Anterior cingulate cortex (tissue), 58 donors: ENCODE measurements at places on chromosomes 4 and X.

- no peak for DNase-seq
These were observed 29.5 kb downstream of the ABLIM2 start for GRCh38 chr4:8129136-8129535.

DNA sequence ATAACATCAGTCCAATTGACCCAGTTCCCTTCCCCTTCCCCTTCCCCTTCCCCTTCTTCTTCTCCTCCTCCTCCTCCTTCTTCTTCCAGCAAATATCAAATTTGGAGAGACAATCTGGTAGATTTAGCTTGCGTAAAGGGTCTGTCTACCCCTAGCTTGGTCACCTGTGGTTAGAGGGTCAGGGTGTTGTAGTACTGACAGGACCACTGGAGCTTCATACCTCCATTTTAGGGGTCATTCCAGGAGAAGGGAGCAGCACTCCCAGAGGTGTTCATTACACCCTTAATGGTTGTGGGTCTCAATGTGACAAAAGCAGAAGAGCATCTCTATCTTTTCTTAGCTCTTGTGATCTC, 3.7 kb upstream of the FGB start:
- DNase-seq = no peak

DNA sequence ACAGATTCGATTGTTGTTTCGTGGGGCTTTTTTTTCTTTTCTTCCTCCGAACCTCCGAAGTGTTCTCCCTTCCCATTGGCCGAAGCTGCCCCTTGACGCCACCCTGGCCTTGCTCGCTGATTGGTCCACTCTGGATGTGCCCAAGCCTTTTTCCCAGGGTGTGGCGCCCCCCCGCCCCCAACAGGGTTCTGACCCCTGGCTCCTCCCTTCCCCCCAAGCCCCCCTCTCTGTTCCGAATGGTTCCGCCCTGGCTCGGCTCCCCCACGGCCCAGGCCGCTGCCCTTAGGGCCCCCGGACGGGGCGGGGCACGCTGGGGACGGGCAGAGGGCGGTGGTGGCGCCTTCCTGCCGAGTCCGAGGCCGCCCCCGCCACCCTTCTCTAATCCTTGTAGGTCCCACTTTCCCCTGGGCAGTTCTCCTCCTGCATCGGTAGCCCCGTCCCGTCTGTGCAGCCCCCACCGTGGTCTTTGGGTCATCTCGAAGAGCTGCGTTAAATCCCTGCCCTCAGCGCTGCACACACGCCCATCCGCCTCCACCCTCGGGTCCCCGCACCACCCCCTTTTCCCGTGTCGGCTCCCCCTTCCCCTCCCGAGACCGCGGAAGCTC, 25.5 kb downstream of the UTP14A start:
- DNase-seq = peak; percentile 74

DNA sequence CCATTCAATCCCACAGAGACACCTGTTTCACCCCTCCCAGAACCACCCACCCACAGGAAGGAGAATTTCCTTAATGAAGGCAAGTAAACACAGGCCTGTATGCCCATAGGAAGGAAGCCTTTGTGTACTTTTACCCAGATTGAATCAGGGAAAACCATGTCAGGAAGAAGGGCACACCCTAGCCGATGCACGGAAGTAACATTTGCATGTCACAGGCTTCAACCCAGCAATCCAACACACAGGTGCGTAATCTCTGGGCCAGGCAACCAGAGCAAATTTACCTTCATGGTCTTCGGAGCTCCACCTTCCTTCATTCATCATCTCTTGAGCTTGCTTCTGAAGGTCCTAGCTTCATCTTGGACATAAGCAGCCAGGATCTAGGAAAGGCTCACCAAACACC, 206.3 kb downstream of the SHROOM3 start:
- no peak for DNase-seq

DNA sequence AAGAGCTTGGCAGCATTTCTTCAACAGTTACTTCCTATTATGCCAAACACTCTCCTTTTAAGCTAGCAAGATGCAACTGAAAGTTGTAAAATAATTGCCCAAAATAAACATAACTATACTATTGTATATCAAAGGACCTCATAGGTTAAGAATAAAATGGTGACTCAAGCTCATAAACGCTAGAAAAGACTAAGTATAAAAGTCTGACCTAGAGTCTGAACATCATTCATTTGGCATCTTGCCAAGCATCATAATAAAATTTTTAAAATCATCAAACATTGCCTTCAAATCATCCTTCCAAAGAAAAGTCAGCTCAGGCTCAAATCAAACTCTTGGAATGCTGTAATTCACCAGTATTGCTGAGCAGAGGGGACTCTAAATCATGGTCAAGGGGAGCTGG, 281.2 kb downstream of the QDPR start:
- no peak for DNase-seq

DNA sequence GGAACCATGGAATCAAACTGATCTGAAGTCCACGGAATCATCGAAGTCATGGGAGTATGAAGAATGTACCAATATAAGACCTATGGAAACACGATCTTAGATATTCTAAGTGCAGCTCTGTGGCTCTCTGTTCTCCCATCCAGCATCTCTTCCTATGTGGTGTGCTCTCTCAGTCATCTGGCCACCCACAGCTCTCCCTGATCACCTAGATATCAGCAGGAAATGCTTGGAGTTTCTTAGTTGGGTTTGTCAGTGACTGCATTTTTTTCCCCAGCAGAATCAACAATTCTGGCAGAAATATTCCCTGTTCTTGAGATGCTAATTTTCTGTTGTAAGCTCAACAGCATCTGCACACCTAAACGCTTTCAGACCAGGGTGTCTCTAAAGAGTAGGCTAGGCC, 94.1 kb downstream of the GC start:
- DNase-seq = no peak

DNA sequence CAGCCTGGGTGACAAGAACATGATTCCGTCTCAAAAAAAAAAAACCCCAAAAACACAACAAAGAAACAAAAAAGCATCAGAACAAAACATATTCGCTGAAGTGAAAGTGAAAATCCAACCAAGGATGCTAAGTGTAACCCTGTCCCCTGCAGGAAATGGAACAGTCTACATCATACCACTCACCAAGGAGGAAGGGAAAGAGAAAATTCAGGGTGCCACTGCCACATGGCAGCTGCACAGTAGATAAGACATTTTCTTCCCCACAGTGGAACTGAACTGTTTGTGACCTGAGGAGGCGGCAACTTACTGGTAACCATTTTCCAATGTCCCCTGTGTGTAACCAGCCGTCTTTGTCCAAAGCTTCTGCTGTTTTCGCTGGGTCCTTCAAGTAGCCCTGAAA, 28.2 kb upstream of the CENPU start:
- DNase-seq = no peak

- no peak for DNase-seq
These were observed 657.7 kb downstream of the PDHA2 start for GRCh38 chr4:96497621-96498020.

- no peak for DNase-seq
These were observed 14.8 kb upstream of the CXCL5 start for GRCh38 chr4:74013264-74013663.

- no peak for DNase-seq
These were observed 96.3 kb downstream of the ZNF827 start for GRCh38 chr4:145842224-145842887.

DNA sequence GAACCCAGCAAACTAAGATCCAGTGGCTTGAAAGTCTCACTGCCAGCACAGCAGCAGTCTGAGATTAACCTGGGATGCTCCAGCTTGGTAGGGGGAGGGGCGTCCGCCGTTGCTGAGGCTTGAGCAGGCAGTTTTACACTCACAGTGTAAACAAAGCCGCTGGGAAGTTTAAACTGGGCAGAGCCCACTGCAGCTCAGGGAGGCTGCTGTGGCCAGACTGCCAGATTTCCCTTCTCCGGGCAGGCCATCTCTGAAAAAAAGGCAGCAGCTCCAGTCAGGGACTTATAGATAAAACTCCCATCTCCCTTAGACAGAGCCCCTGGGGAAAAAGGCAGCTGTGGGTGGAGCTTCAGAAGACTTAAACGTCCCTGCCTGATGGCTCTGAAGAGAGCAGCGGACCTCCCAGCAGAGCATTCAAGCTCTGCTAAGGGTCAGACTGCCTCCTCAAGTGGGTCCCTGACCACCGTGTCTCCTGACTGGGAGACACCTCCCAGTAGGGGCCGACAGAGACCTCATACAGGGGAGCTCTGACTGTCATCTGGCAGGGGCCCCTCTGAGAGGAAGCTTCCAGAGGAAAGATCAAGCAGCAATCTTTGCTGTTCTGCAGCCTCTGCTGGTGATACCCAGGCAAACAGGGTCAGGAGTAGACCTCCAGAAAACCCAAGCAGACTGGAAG, 45.1 kb upstream of the CDX4 start:
- DNase-seq = no peak

DNA sequence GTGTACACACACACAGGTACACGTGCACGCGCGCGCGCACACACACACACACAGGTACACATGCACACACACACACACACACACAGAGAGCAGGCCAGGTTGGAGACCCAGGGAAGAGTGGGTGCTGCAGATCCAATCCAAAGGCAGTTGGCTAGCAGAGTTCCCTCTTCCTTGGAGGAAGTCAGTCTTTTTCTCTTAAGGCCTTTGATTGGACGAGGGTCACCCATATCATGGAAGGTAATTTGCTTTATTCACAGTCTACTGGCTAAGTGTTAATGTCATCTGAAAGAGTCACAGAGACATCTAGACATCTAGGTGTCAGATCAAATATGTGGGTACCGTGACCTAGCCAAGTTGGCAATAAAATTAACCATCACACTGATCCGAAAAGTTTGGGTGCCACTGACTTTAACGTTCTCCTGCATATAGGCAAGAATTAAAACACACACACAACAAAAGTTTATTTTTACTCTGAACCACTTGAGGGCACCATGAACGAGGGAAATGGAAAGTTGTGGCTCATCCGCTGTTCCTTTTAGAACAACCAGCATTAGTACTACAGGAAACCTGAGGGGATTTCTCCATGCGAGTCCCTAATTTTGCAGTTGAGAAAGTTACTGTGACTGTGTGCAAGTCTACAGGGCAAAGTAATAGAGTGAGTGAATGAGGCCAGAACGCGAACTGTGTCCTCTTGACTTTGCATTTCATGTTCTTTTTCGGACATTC, 66.0 kb upstream of the STOX2 start:
- DNase-seq = no peak

DNA sequence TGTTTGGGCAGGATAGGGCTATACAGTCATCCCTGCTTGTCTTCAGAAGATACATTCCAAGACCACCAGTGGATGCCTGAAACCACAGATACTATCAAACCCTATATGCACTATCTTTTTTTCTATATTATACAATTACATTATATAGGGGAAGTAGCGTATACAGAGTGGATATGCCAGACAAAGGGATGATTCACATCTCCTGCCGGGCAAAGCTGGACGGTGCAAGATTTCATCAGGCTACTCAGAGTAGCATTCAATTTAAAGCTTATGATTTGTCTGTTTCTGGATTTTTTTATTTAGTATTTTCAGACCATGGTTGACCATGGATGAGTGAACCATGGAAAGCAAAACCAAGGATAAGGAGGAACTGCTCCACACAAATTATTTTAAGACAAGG, 7.0 kb upstream of the AMTN start:
- DNase-seq = no peak

- no peak for DNase-seq
These were observed 67.8 kb upstream of the SORBS2 start for GRCh38 chr4:185879666-185880312.

- no peak for DNase-seq
These were observed 2073.8 kb upstream of the TENM3 start for GRCh38 chr4:180169394-180169793.

- DNase-seq = no peak
These were observed 70.8 kb downstream of the ANXA3 start for GRCh38 chr4:78622253-78622979.
